SJCRH30 (cell line): ENCODE measurements at places on chromosomes 7 and 10. TPM values are rescaled to one million over a fixed set of nuclear protein-coding genes. Genes with fewer than 3 reads are reported as not detected.

DNA sequence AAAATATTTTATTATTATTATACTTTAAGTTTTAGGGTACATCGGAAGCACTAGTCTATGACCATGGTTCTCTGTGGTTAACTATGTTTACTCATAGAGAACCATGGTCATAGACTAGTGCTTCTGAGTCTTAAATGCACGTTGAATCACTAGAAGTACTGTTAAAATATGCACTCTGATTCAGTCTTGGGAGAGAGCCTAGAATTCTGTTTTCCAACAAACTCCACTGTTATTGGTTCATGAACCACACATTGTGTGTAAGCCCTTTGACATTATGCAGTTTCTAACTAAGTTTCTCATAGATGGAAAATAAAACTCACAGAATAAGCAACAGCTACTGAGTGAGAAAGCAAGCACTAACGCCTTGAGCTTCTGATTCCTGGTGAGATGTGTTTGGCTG is 1120.6 kb downstream of the SORCS1 start:
- no peak for DNase-seq

DNA sequence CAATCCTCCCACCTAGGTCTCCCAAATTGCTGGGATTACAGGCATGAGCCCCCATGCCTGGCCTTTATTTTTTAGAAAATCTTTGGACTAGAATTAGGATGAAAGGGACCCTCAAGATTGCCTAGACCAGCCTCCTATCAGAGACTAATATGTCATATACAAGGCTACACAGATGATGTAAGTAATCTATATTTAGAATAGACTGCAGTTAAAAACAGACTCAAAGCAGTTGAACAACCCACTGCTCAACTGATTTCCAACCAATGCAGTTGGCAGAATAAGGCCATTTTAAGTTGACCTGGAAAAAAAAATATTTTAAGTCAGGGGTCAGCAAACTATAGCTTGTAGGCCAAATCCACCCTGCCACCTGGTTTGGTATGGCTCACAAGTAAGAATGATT is 27.7 kb downstream of the PSPH start:
- DNase-seq: no peak

DNA sequence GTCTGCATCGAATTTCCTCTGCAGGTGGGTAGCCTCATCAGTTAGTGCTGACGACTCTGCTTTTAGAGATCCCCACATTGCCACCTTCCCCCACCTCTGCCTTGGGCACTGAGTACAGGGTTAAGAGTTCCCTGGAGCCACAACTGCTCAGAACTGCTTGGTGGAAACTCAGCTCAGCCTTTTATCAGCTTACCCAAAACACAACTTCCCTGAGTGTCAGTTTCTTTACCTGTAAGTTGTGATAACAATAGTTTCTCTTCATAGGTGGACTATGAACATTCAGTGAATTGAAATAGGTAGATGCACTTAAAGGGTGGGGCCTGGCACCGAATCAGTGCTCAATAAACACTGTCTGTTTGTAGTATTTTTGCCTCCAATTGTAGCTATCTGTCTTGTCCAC is 11.3 kb downstream of the ASB13 start:
- no peak for DNase-seq

The SLC4A2 gene
- total RNA-seq: 129 and 132 TPM in 2 replicates

DNA sequence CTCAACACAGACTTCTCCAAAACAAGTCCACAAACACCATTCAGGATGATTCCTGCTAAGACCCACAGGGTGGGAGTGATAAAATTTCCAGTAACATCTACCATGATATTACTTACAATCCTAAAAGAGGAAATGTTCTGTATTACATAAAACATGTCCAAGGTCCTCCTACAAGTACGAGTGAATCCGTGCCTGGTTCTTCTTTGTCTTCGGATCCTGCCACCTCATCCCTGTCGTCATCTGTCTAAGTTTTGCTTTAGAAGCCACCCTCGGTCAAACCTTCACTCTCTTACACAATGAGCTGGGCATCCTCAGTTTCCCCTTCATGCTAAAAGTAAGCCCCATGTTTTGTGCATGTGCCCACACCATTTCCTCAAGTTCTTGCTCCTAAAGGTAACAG is 279.0 kb downstream of the KCNMA1 start:
- no peak for DNase-seq

The SPDYE1 gene
- total RNA-seq: not detected in 2 replicates

- no peak for DNase-seq
These were observed 18.1 kb downstream of the NOC3L start for GRCh38 chr10:94344522-94345122.

- DNase-seq: peak; percentile 28
These were observed 4.6 kb downstream of the DENND11 start for GRCh38 chr7:141697211-141697871.

- no peak for DNase-seq
These were observed 117.3 kb downstream of the KCNMA1 start for GRCh38 chr10:77520290-77520689.

The PRTFDC1 gene
- total RNA-seq: 0.08 TPM in 1 of 2 replicates, not detected in the other

The HMX3 gene
- total RNA-seq: 0.12 and 0.23 TPM in 2 replicates

The PRF1 gene
- not detected in 2 replicates for total RNA-seq

The RASA4B gene
- 1.5 and 2.5 TPM in 2 replicates for total RNA-seq

DNA sequence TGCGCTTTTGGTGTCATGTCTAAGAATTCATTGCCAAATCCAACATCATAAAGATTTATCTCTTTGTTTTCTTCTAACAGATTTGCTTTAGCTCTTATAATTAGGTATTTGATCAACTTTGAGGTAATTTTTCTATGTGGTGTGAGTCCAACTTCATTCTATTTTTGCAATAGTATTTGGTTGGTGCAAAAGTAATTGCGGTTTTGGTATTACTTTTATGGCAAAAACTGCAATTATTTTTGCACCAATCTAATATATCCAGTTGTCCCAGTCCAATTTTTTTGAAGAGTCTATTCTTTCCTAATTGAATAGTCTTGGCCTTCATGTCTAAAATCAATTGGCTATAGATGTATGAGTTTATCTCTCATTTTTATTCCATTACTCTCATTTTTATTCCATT is 535.5 kb downstream of the ATRNL1 start:
- no peak for DNase-seq

The TBX20 gene
- total RNA-seq: 2.0 and 2.6 TPM in 2 replicates

DNA sequence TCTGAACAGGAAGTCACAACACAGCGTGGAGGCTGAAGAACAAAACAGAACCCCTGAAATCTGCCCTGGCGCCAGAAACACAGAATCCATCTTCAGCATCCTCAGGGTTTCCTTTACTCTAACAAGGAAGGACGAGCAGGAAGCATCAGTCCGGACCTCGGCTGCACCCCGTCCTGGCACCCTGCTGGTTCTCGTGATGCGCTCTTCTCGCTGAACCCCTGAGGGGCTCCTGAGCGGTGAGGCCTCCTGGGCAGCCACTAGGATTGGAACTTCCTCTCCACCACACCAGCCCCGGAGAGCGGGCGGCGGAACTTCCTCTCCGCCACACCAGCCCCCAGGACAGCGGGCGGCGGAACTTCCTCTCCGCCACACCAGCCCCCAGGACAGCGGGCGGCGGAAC is 461.9 kb downstream of the PTPRN2 start:
- DNase-seq: no peak

The PRPS1L1 gene
- total RNA-seq: not detected in 2 replicates

GRCh38 chr7:16651396-16652239 is 5.6 kb downstream of the BZW2 start:
- DNase-seq: no peak

DNA sequence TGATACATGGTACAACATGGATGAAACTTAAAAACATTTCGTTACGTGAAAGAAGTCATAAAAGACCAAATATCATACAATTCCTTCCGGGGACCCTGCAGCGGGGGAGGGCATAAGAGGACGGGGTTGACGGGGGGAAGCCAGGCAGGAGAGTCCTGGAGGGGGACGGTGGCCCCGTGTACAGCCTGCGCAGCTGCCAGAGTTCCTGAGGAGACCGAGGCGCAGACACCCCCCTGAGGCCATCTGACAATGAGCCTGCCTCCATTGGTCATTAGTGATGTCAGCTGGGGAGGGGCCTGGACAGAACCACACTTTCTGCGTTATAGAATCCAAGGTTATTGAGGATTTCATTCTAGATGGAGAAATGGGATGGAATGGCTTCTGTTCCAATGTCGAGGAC is 47.2 kb downstream of the PRKAG2 start:
- peak; percentile 97 for DNase-seq

The TAS2R5 gene
- total RNA-seq: 0.18 TPM in 1 of 2 replicates, not detected in the other

The OR2A12 gene
- total RNA-seq: not detected in 2 replicates

- DNase-seq: no peak
These were observed 108.6 kb downstream of the CDK6 start for GRCh38 chr7:92727755-92728154.

DNA sequence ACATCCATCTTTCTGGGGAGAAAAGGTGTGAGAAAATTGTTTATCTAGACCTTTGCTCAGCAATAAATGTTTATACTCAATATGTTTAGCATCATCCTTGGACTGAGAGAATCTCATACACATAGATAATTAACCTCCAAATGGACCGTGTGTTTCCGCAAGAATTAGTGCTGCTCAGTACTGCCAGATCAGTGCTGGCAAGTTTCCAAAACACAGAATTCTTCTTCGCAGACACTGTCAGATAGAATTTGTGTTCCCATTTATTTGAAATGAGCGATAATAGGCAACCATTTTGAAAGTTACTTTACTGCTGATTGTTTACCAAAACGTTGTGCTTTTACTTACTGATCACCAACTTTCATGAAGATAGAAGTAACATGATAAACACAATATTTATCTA is 33.7 kb downstream of the STAMBPL1 start:
- DNase-seq: no peak

GRCh38 chr10:4826792-4827324 is 851 bp downstream of the AKR1E2 start:
- DNase-seq: no peak

The BET1 gene
- total RNA-seq: 38.2 and 40.0 TPM in 2 replicates

- DNase-seq: no peak
These were observed 187.0 kb downstream of the ZNF365 start for GRCh38 chr10:62561151-62561550.

The AKR1C3 gene
- 30.0 and 36.3 TPM in 2 replicates for total RNA-seq

- DNase-seq: no peak
These were observed 1.6 kb upstream of the ADARB2 start for GRCh38 chr10:1738950-1739349.

DNA sequence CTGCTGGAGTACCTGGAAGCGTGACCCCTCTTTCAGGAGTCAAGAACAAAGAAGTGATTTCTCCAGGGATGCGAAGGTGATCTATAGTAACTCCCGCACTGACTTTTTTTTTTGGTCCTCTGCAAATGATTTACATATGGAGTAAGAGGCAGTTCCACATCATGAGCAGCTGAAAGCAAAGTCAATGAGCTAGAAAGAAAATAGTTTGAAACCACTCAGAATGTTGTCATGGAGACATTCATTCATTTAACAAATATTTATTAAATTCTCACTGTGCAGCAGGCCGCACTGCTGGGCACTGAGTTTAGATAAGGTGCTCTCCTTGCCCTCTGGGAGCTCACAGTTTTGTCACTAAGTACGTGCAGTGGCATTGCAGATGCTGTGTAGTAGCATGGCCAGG is 206.7 kb downstream of the CAMK1D start:
- no peak for DNase-seq

DNA sequence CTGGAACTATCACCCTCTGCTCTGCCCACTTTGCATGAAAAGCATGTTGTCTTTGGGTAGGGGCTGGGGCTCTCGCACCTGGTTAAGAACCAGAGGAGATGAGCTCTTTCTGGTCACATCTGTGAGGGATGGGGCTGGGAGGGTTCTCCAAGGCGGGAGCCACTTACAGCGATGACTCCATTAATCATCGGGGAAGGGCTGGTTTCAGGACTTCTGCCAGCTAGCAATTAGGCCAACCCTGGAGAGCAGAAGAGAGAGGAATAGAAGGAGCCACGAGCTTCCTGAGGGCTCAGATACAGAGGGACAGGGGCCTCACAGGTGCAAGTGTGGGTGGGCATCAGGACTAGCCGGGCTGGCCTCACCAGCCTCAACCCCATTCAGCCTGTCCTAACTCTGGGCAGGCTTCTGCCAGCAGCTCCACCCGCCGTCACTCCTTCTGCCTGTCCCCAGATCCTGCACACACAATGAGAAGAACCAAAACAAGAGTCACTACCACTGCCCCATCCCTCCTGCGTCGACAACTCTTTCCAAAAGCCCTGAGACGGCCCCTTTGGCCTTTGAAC is 8.4 kb downstream of the AQP1 start:
- DNase-seq: no peak

DNA sequence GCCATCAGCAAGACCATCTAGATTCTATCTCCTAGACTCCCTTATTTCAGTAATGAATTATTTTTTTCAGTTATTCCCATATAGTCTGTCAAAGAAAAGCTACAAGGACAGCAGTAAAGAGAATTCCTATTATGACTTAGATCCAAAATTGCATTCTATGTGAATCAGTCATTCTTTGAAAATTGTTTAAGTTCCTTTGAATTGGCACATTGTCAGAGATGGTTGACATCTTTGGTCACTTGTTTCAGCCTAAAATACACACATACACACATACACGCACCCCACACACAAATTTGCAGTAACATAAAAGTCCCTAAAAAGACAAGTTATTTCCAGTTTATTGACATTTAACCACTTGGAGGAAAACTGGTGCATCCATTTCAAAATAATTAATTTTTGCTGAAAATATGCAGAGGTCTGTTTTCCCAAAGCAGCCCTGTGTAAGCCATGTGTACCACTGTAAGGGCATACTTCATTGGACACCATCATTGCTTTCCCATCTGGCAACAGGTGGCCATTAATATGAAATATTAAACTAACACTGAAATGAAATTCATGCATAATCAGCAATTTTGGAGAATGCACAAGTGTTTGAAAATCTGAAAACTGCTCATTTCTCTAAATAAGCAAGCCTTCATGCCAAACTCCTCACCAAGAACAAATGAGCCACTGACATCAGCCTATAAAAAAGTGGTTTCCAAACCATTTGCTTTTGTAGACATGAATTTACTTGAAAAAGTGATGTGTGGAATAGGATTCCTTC is 121.7 kb upstream of the COL1A2 start:
- no peak for DNase-seq
